ENCODE measurements at places on chromosomes 12 and 14.
A peak's percentile ranks its signal among the peaks of the same experiment; 100 is the strongest.

- DNase-seq = peak; percentile 66
Observed at GRCh38 chr12:14629832-14630710, 62.4 kb upstream of the PLBD1 start.

DNA sequence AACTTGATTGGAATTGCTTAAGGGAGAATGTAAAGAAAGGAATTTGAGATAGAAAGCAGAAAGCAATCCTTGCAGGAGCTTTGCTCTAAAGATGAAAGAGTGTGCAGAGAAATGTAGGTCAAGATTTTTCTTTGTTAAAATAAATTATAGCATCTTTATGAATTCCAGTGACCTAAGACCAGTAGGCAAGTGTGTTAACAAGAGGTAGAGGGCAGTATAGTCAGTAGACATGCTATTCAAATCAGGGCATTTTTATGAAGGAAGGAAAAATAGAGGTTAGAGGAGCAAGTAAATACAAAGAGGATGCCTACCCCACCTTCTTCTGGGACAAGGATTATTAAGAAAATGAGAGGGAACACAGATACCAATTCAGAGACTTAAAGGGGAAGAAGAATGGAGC lies 148.5 kb downstream of the PLCZ1 start:
- no peak for DNase-seq

DNA sequence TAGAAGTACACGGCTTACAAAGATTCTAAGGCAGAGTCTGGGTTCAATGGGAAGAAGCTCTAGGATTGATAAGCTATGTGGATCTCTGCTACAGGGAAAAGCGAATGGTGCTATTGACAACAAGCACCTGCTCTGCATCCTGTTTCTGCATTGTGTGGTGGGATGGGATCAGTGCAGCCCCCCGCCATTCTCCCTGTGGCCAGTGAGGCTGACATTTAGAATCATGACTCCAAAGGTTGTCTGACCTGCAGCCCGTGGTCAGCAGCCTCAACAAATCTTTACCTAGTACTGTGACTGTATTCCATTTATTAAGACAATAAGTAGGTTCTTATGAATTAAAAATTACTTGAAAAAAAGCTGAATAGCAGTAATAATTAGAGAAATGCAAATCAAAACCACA lies 1477.0 kb upstream of the TMEM132C start:
- no peak for DNase-seq

GRCh38 chr12:5797661-5798060 lies 147.4 kb downstream of the ANO2 start:
- DNase-seq = no peak

GRCh38 chr12:30792648-30793499 lies 38.1 kb upstream of the CAPRIN2 start:
- no peak for DNase-seq

- no peak for DNase-seq
Observed at GRCh38 chr12:77179515-77179914, 114.1 kb upstream of the E2F7 start.

- no peak for DNase-seq
Observed at GRCh38 chr14:57058319-57058718, 210.4 kb downstream of the EXOC5 start.

Measured in activated CD8-positive, alpha-beta memory T cell treated with anti-CD3 and anti-CD28 coated beads, Interleukin-2, amount 50 U/mL, for 48 hours (primary cell).